ENCODE measurements at places on chromosomes 13 and 19. TPM values are rescaled to one million over a fixed set of nuclear protein-coding genes. Genes with fewer than 3 reads are reported as not detected.

METTL21C gene
- total RNA-seq = not detected

ZNF221 gene
- 0.35 TPM for total RNA-seq

ZNF772 gene
- total RNA-seq = 1.4 TPM

KDELR1 gene
- total RNA-seq = 439 TPM

MEIOSIN gene
- 0.23 TPM for total RNA-seq

SLC27A5 gene
- 28.9 TPM for total RNA-seq

VAV1 gene
- 7.6 TPM for total RNA-seq

FAM124A gene
- total RNA-seq = 2.3 TPM

CFAP97D2 gene
- total RNA-seq = not detected

LRG1 gene
- not detected for total RNA-seq
